ENCODE measurements at places on chromosomes 1 and 21.

- DNase-seq, result no peak
These were observed 226.0 kb downstream of the RPS6KC1 start for GRCh38 chr1:213277036-213277435.

DNA sequence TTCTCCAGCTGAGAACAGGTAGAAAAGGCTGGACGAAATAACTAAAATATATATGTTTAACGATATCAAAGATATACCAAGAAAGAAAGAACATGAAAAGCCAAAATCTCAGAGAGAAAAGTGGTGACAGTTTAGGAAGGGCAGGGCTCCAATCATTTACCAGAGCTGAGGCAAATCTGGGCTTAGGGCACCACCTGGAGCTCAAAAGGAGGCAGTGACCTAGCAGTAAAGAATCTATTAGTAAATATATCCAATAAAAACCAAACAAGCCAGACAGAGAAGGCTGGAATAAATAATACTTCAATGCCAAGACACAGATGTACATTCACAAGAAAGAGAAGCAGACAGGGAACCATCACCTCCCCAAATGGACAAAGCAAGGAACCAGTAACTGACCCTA is 43.5 kb downstream of the CHIA start:
- peak; percentile 64 for DNase-seq

DNA sequence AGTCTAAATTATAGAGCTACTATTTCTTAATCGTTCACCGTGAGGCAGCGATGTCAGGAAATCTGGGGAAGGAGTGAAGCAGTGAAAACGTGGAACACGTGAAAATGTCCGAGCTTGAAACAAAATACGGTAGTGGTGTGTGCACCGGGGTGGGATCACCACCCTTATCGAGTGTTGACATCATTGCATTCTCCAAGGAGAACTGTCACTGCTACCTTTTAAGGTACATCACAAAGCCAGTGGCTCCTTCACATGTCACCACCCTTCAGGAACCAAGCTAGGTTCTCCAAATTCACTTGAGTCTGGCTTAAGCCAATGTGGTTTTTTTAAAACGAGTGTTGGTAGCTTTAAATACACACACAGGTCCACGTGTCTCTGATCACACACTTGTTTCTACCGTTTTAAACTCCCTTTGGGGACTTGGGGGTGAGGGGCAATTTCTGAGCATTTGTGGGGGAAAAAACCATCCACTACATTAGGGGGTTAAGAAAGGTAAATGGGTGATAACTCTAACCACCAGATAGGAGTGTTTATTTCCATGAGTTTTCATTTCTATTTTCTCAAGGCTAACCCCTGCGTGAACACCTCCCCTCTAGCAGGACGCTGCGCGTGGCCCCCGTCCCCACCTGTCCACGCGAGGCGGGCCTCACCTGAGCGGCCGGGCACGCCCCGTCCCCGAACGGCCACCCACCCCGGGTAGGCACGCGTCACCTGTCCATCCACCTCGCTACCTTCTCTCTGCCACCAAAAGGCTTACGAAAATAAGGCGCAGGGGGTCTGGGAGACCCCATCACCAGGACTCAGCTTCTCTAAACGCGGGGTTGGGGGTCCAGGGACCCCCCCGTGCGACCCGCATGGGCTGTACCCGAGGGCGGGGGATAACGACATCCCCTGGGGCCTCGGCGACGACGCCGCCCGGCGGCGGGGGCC is 978 bp downstream of the PRDM15 start:
- no peak for DNase-seq

- DNase-seq, result no peak
These were observed 853.4 kb downstream of the KCNT2 start for GRCh38 chr1:195754874-195755273.

GRCh38 chr1:154346276-154346917 is 21.1 kb downstream of the ATP8B2 start:
- no peak for DNase-seq

GRCh38 chr1:75615613-75616435 is 4.9 kb upstream of the SLC44A5 start:
- peak; percentile 89 for DNase-seq

DNA sequence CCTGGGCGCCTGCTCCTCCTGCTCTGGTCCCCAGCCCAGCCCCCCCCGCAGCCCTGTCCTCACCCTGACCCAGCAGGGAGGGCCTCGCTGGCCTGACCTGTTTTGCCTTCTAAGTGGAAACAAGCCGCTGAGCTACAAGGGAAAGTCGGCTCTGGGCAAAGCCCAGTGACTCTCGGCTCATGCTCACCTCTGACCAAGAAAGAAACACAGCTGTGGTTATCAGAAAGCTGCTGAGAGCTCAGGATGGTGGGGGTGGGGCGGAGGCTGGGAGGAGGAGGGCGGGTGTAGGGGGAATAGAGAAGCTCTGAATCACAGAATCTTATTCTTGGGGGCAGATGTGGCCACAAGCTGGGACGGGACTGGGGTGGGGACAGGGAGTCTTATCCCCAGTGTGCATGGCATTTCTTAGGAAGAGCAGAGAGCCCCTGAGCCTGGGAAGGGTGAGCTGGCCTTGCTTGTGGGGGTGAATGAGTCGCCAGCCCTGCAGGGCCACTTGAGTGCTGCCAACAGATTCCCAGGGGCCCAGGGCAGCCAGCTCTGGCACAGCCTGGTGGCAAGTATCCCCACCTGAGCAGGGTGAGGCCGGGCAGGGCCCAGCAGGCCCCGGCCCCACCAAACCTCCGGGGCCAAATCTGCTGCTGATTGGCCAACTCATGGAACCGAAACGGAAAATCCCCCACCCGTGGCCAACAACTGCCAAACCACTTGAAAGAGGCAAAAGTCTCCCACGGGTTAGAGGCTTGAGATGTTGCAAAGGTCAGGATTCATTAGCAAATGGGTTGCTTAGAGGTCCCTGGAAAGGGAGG is 120.6 kb downstream of the SPSB1 start:
- DNase-seq, result peak; percentile 55

GRCh38 chr1:167893798-167894197 is 20.1 kb downstream of the ADCY10 start:
- no peak for DNase-seq

DNA sequence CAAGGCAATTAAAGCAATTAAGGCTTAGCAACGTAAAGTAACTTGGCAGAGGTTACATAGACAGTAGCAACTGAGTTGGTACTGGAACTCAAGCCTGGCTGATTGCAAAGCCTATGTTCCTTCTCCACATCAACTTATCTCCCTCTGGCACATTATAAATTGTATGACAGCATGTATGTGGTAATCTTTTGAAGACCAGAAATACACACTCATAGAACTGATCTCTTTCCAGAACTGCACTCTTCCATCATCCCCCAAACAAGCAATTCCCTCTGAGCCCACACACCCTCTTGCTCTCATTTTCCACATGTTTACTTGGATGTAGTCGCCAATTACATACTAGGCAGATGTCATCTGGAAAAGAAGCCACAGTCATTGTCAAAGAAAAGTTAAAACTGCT is 502.2 kb downstream of the PLPP3 start:
- DNase-seq, result no peak

DNA sequence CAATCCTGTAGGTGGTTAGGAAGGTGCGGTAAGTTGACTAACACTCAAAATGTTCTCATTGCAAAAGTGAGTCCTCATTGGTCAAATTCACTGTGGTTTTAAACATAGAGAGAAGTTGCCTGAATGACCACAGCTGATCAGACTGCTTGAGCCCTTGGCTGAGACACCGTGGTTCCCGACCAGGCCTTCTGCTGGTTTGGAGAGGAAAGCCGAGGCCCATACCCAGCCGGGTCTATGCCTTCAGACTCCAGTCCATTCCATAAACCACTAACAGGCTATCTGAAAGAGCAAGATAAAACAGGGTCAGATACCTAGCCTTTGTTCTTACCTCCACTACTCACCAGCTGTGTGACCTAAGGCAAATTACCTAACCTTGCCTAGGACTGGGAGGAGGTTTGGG is 133.9 kb downstream of the LMX1A start:
- no peak for DNase-seq

GRCh38 chr1:243765676-243766075 is 84.4 kb downstream of the AKT3 start:
- no peak for DNase-seq

- no peak for DNase-seq
These were observed 358.1 kb downstream of the HHAT start for GRCh38 chr1:210686841-210687240.

DNA sequence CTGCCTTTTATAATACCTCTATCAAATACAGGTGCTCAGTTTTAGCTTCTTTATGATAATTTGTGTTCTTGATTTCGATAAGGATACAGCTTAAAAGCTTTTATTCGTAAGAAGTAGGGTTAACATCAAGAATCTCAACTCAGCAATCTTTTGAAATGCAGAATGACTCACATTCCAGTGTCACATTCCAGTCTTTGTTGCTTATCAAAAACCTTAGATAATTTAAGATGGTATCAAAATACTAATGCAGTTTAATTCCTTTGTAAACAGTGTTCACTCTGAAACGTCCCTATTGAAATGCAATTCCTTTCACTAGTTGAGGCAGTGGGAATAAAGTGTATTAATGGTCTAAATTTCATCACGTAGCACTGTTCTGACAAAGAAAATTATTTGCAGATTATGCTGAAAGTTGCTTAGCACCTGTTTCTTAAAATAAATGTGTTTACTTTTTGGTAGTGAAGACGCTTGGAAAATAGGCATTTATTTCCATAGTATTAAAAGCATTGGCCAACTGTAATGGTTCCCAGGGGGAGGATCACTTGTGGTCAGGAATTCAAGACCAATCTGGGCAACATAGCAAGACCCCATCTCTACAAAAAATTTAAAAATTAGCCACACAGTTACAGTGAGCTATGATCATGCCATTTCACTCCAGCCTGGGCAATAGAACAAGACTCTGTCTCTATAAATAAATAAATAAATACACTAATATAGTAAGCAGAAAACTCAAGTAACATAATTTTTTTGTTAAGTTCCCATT is 10.1 kb upstream of the CNN3 start:
- no peak for DNase-seq

GRCh38 chr21:39613041-39613934 is 548 bp downstream of the B3GALT5 start:
- peak; percentile 39 for DNase-seq

GRCh38 chr1:99018313-99018712 is 13.7 kb upstream of the PLPPR5 start:
- DNase-seq, result peak; percentile 5

GRCh38 chr1:87437663-87438295 is 109.1 kb downstream of the LMO4 start:
- DNase-seq, result no peak

GRCh38 chr1:86938855-86939254 is 24.4 kb downstream of the HS2ST1 start:
- DNase-seq, result no peak

DNA sequence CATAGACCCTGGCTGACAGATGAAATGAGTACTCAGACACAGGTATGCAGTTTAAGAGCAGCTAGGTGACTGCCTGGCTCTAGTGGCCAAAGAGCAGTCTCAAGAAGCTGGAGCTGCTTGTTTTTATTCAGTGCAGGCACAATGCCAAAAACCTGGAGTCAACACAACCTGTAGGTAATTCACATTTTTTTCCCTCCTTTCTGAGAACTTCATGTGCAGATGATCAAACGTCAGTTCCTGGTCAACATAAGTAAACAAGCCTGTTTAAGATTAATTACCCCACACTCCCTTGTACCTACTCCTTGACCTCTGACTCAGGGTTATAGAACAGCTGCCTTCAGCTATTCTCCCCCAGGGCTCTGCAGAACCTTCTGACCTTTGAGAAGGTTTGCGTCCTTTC is 17.3 kb upstream of the ACADM start:
- no peak for DNase-seq

- DNase-seq, result peak; percentile 4
These were observed 1.5 kb downstream of the AADACL3 start for GRCh38 chr1:12717301-12717838.

GRCh38 chr1:226699166-226699565 is 39.9 kb downstream of the ITPKB start:
- no peak for DNase-seq

DNA sequence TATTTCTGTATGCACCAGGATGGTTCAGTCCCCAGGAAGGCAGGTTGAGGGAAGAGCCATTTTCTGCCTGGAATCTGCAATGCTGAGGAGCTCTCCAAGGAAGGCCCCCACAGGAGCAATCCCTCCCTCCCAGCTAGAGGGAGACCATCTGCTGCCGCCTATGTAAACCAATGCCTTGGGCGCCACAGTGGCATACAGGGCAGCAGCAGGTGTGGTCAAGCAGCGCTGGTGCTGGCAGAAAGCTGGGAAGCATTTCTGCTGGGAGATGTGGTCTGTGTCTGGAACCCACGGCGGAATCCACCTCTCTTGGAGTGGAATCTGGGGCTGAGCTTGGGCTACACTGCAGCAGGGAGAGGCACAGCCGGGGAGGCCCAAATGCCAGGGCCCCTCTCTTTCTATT is 283.3 kb downstream of the RRAGC start:
- no peak for DNase-seq

DNA sequence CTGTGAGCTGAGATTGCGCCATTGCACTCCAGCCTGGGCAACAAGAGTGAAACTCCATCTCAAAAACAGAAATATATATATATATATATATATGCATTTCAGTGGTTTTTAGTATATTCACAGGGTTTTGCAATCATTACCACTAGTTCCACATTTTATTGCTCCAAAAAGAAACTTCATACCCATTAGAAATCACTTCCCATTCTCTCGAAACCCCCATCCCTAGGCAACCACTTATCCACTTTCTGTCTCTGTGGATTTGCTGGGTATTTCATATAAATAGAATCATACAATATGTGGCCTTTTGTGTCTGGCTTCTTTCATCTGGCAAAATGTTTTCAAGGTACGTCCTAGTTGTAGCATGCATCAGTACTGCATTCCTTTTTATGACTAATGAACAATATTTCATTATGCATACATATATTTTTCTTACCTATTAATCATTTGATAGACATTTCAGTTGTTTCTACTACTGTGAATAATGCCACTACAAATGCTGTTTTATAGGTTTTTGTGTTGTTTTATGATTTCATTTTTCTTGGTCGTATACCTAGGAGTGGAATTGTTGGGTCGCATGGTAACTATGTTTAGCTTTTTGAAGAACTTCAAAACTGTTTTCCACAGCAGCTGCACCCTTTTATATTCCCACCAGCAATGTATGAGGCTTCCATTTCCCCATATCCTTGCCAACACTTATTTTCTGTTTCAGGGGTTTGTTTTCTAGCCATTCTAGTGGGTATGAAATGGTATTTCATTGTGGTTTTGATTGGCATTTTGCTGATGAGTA is 95.9 kb downstream of the PHTF1 start:
- no peak for DNase-seq

GRCh38 chr1:63592536-63593302 is 492 bp upstream of the PGM1 start:
- DNase-seq, result no peak

GRCh38 chr1:96365596-96366390 is 355.8 kb upstream of the PTBP2 start:
- no peak for DNase-seq

- DNase-seq, result no peak
These were observed 494 bp downstream of the SF3B4 start for GRCh38 chr1:149927056-149927562.

- peak; percentile 98 for DNase-seq
These were observed 2.9 kb upstream of the ARID1A start for GRCh38 chr1:26692793-26693490.

DNA sequence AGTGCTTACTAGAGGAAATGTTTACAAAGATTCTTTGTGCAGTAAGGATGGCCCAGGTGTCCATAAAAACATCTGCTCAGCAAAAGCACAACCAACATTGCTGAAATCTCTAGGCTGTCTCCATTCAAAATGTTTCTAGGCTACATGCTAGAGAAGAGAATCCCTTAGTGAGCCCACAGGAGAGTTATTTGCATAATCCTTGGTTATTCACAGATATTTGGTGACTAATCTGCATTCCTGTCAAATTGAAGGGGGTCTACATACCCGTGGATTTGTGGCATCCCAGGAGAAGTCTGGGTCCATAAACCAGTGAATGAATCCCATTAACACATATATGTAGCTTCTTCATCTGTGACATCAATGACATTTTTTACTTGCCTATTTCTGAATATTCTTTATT is 261.3 kb upstream of the ESRRG start:
- DNase-seq, result peak; percentile 33

All from neural progenitor cell (in vitro differentiated cells).